ENCODE measurements at places on chromosomes 13 and 19. TPM values are rescaled to one million over a fixed set of nuclear protein-coding genes. Genes with fewer than 3 reads are reported as not detected.

Gene HCST
- total RNA-seq, result 46.1 TPM

Gene C2CD4C
- 0.07 TPM for total RNA-seq

Gene KLHL26
- 12.1 TPM for total RNA-seq

DNA sequence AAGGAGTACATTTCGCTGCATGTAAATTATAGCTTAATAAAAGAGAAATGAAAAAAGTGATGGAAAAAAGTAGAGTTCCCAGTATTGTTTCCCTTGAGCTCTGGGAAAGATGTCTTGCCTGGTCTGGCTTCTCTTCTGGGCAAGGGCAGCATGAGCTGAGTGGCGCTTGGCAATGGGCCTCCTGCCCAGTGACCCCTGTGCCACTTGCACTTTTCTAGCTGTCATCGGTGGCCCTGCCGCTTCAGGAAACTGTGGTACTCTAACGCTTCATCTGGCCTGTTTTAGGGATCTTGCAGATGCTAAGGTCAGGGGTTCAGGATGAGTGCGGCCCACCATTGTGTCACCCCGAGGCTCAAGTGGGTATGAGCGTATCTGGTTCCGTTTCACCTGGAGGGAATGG lies 161.4 kb downstream of the MTUS2 start:
- no peak for DNase-seq

DNA sequence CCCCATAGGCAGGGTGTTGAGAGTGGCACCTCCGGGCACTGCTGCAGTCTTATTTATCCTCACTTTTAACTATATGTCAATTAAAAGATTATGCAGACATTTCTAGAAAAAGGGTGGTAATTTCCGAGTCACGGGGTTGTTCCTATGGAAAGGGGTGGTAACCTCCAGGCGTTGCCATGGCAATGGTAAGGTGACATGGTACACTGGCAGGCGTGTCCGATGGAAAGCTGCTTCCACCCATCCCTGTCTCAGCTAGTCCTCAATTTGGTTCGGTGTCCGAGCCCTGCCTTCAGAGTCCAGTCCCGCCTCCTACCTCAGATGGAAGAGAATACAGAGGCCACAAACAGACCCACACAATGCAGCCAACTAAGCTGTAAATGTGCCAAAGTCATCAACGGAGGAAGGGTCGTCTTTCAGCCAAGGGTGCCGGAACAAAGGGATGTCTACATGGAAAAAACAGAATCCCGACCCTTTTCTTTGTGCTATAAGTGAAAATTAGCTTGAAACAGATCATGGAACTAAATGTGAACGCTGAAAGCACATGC lies 72.6 kb upstream of the C13orf46 start:
- no peak for DNase-seq

GRCh38 chr19:16569609-16570320 lies 2.5 kb downstream of the SLC35E1 start:
- no peak for DNase-seq

GRCh38 chr19:40625406-40626120 lies 24.4 kb downstream of the LTBP4 start:
- no peak for DNase-seq

GRCh38 chr13:113754691-113755090 lies 4.3 kb upstream of the TMEM255B start:
- no peak for DNase-seq

- no peak for DNase-seq
These were observed 51.4 kb downstream of the VWA8 start for GRCh38 chr13:41909506-41909905.

DNA sequence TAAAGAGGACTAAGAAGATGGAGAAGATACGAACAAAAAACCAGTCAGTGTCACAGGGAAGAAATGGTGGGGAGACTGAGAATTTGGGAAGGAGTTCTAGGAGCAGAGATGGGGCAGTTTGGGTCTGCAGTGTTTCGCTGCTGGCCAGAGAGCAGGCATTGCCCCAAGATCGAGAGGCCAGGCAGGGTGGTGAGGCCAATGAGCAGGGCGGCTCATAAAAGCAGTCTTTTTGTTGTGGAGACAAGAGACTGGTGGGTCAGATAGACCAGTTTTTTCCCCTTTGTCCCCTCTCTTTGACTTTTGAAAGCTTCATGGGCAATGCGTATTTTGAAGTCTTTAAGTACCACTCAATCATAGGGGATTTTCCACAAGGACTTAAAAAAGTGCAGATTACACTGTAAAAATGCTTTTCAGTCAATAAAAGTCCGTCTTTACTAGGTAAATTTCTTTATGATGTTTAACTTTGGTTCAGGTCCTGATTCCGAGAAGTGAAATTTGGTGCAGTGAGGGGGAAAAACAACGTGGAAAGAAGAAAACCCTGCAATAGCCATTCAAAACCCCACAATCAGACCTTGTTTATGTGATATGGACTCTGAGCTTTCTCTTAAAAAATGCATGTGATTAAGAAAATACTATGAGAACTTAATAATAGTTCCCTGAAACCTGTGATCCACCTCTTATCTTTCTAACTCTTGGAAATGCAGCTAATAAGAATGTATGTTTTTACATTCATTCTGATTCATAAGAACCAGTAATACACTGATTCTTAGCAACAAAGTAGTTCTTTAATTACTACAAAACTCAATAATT lies 338.9 kb downstream of the KLF5 start:
- no peak for DNase-seq

DNA sequence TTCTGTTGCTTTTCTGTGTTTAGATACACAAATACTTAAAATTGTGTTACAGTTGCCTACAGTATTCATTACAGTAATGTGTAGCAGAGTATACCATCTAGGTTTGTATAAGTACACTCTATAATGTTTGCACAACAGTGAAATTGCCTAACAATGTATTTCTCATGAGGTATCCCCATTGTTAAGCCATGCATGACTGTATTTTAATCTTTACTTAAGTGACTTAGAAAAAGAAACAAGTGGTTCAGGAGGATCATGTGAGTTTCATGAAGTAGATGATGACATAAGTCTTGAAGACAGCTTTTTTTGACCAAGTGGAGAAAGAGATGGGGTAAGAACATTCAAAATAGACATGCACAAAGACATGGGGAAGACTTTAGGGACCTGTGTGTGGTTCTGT lies 8.4 kb upstream of the KCTD4 start:
- no peak for DNase-seq

Gene ZNF112
- total RNA-seq, result not detected

Gene IGFL3
- not detected for total RNA-seq

DNA sequence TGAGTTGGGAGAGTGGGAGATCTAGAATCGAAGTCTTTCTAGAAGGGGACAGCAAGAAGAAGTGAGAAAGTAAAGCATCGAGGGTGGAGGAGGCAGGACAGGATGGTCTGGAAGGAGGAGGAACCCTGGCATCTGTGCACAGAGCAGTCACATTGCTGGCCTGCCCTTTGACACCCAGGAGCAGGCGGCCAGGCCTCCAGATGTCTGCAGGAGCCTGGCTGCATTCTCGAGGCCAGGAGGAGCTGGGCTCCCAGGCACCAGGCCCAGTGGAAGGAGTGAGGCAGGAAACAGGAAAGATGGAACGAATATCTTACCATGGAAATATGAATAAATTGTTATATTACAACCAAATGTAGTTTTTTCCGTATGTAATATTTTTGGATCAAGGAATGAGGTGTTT lies 27.7 kb upstream of the ARGLU1 start:
- DNase-seq, result no peak

Gene CCL25
- total RNA-seq, result not detected

DNA sequence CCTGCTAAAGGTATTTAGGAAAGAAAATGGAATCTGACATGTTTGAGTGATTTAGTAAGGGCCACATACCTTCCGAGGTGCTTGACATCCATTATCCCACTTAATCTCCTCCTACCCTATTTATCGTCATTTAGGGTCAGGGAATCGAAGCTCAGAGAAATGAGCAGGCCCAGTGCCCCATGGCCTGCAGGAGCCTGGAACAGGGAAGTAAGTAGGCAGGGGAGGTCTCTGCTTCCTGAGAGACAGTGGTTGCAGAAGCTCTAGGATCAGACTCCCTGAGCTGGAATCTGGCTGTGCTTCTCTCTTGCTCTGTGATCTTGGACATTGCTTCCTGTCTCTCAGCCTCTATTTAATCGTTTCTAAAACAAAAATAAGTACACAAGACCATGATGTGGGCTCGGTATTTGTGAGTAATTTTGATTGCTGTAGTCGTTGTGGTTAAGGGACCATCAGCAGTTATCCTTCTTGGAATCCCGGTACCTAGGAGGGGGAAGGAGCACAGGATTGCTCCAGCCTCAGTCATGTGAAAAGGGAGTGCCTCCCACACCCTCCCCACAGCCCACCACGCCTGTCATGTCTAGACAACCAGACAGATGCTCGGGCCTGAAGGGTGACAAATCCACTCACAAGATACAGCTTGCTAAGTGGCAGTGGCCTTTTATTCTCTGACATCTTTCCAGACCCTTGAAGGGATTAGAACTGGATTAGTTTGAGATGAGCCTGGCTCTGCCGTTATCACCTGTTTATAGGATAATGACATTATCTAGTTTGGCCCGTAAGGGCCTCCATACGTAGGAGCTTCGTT lies 169.2 kb upstream of the TSHZ3 start:
- DNase-seq, result no peak

Gene C19orf38
- 3.6 TPM for total RNA-seq

DNA sequence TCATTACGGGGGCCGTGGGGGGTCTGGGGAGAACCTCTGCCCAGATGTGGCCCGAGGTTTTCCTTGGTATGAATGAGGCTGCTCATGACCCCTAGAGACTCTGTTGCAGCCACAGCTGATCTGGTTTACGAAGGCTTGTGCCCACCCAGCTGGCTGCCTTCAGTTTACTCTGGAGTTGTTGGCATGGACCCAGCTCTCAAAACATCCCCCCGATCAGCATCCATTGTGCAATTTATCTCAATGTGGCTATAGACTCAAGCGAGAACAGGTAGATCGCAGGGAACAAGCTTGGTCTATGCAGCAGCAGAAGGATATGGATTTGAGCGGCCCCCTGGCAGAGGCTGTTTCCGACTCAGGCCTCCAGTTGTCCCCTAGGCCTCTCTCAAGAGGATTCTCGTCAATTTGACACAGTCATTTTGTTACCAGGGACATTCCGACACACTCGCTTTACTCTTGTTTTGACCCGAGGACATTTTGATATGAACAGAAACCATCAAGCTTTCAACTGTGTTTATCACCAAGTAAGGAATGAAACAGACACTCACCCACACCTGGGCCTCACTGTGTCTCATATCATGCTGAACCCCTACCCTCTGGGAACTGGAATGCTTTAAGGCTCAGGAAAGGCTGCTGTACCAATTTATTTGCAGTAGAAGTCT lies 161.5 kb downstream of the KATNAL1 start:
- peak; percentile 66 for DNase-seq

GRCh38 chr13:36475468-36475867 lies 43.2 kb downstream of the CCNA1 start:
- DNase-seq, result peak; percentile 64

DNA sequence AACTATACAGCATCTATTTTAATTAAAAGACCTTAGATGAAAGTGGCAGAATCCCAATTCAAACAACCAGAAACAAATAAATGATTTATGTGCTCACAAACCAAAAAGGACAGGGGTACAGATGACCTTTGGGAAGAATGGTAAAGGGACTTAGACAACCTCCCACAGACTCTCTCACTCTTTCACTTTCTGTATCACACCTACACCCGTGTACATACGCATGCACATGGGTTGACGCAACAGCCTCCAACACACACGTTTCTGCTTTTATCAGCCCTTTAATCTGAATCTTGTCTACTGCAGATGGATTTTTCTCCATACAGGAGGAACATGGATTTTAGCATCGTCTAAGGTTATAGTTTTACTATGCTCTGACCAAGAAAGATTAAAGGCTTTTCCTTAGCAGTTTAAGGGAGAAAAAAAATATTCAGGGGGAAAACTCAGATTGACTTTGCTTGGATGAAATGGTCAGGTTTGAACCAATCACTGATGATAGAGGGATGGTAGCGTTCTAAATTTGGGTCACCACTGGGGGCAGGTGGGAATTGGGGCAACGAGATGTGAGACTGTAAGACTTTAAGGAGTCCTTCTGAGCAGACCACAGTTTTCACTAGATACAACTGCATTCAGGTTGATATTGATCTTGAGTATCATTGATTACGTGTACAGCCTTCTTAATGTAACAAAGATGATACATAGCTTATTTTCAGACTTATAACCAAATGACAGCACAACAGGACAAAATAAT lies 166.1 kb downstream of the ITGBL1 start:
- no peak for DNase-seq

Gene TNNI3
- total RNA-seq, result not detected

- DNase-seq, result peak; percentile 91
These were observed 33.0 kb upstream of the ADGRE5 start for GRCh38 chr19:14347999-14348889.

GRCh38 chr13:99374994-99375737 lies 68.0 kb upstream of the GPR183 start:
- DNase-seq, result peak; percentile 73

Gene ZIM2
- not detected for total RNA-seq

GRCh38 chr13:109743706-109744453 lies 42.5 kb downstream of the IRS2 start:
- DNase-seq, result peak; percentile 68

DNA sequence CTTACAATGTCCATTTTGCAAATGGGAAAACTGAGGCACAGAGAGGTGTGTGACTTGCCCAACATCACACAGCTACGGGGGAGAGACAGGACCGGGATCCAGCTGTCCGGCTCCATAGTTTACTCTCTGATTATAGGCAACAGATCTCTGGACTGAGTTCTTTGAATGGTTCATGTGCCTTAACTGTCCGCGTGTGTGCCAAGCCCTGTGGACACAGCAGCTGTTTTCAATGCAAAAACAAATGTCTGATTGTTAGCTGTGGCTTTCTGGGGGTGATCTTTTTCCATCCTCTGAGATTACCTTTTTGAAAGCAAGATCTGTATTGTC lies 94.1 kb downstream of the KL start:
- DNase-seq, result no peak

- no peak for DNase-seq
These were observed 307.4 kb downstream of the ATP8A2 start for GRCh38 chr13:25679159-25679558.

DNA sequence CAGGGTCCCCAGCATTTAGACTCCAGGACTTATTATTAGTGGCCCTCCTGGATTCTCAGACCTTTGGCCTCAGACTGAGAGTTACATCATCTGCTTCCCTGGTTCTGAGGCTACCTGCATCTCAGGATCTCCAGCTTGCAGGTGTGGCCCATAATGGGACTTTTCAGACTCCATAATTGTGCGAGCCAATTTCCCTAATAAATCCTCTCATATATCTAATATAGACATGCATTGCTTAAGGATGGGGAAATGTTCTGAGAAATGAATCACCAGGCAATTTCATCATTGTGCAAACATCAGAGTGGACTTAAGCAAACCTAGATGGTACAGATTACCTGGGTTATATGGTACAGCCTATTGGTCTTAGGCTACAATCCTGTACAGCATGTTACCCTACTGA lies 116.5 kb upstream of the FBXL3 start:
- DNase-seq, result no peak

Gene ARL11
- total RNA-seq, result 0.76 TPM

GRCh38 chr13:32302461-32302860 lies 12.7 kb downstream of the ZAR1L start:
- no peak for DNase-seq
